H9 (cell line): ENCODE measurements at places on chromosomes 1 and 21.

- no peak for DNase-seq
Observed at GRCh38 chr21:33238146-33238545, 8.4 kb downstream of the IFNAR2 start.

DNA sequence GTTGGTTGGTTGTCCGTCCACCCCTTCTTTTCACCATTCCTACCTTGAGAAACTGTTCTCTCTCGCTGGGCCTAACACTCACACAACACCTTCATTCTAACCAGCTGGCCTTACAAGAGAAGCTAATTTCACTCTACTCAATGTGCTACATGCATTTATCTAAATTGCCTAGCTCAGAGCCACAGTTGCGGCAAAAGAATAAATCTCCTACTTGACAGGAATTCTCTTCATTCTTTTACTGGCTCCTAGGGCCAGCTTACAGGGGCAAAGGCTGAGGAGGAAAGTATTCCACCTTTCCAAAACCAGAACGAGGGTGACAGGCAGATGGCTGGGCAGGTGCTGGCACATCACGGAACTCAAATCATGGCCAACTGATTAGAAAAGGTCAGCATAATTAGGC, 6.5 kb downstream of the F3 start:
- no peak for DNase-seq

GRCh38 chr1:88062650-88063153, 621.4 kb upstream of the PKN2 start:
- DNase-seq, result no peak

DNA sequence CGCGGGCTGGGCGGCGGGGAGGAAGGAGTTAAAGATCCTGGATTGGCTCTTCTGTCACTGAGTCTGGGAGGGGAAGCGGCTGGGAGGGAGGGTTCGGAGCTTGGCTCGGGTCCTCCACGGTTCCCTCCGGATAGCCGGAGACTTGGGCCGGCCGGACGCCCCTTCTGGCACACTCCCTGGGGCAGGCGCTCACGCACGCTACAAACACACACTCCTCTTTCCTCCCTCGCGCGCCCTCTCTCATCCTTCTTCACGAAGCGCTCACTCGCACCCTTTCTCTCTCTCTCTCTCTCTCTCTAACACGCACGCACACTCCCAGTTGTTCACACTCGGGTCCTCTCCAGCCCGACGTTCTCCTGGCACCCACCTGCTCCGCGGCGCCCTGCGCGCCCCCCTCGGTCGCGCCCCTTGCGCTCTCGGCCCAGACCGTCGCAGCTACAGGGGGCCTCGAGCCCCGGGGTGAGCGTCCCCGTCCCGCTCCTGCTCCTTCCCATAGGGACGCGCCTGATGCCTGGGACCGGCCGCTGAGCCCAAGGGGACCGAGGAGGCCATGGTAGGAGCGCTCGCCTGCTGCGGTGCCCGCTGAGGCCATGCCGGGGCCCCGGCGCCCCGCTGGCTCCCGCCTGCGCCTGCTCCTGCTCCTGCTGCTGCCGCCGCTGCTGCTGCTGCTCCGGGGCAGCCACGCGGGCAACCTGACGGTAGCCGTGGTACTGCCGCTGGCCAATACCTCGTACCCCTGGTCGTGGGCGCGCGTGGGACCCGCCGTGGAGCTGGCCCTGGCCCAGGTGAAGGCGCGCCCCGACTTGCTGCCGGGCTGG, at the start of gene NPR1:
TSS of gene NPR1 (plus strand) at position 170 of the 818 bp plus-strand sequence. CDS start at position 591, 421 bp downstream.
- peak; percentile 54 for DNase-seq

DNA sequence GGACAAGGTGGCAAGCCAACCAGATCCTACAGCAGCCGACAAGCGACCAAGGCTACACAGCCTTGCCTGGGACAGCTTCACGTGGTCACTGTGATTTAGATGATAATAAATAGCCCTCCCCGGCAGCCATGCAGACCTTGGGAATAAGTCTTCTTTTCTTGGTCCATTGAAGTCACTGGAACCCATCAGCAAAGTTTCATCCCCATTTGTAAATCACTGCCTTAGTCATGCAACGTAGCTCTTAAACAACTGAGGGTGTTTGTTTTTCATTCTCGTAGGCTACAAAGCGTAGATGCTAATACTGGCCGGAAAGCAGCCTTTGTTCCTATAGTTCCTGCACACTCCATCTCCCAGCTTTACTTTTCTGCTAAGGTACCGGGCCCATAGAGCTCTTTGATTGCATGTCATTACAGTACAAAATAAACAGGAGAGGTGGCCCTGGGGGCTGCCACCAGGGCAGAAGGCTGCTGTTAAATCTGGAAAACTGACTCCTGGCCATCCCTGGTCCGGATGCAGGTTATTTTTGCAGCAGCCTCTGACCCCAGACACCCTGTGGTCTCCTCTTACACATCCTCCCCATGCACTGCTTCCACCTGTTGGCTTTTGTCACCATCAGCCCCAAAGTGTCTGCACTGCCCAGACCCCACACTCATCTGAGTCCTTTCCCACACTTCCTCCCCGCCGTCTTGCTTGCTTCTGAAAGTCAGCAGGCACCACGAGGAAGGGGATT, 105.5 kb downstream of the TOMM20 start:
- no peak for DNase-seq

DNA sequence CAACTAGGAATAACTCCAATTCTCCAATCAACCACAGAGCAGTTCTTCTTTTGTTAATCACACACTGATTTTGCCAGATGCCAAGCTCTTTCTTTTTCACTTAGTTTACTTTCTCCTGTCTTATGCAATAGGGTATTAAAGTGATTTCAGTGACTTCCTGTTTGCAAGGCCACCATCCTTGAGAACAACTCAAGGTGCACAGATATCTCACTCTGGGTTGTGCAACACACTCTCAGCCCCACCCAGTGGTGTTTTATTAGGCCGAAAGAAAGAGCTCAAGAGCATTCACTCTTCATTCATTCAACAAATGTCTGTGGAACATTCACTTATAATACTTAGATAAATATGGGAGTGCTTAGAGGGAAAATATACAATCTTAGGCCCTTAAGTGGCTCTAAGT, 352.5 kb downstream of the ZNF326 start:
- no peak for DNase-seq

GRCh38 chr1:199046618-199047017, 407.8 kb downstream of the PTPRC start:
- no peak for DNase-seq

GRCh38 chr1:64055310-64055709, 148.1 kb upstream of the UBE2U start:
- no peak for DNase-seq

GRCh38 chr1:207049974-207050391, 1.0 kb downstream of the YOD1 start:
- no peak for DNase-seq

DNA sequence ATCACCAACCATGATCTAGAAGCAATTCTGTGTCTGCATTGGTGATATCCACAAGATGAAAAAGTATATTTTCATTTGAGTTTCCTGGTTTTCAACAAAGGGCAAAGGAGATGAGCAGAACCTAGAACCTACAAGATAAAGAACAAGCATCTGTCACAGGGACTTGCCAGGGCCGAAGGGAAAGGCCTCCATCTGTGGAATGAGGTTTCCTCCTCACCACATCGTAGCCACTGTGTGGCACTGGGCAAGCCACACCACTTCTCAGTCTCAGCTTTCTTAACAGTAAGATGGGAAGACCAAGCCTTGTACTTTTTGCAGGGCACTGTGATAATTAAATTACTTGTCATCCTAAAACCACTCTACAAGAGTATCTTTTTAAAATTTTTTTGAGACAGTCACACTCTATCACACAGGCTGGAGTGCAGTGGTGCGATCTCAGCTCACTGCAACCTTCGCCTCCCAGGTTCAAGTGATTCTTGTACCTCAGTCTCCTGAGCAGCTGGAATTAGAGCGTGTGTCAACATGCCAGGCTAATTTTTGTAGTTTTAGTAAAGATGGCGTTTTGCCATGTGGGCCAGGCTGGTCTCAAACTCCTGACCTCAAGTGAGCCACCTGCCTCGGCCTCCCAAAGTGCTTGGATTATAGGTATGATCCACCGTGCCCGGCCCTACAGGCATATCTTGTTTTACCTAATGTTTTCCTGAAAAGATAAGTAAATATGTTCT, 45.8 kb downstream of the ARHGEF11 start:
- DNase-seq, result no peak

DNA sequence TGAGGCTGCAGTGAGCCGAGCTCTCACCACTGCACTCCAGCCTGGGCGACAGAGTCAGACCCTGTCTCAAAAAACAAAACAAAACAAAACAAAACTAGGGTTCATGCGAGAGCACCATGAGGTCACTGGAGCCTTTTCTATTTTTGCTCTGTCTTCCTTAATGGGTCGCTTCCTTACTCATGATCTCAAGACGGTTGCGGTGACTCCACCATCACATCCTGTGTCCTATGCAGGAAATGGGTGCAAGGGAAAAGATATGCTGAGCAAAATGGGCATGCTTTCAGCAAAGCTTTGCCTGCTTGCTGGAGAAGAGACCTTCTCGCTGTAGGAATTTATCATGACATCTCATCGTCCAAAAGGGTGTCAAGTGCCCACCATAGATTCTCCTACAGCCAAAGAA, 36.4 kb downstream of the WNT9A start:
- no peak for DNase-seq

- DNase-seq, result no peak
Observed at GRCh38 chr1:96565546-96565945, 156.0 kb upstream of the PTBP2 start.

DNA sequence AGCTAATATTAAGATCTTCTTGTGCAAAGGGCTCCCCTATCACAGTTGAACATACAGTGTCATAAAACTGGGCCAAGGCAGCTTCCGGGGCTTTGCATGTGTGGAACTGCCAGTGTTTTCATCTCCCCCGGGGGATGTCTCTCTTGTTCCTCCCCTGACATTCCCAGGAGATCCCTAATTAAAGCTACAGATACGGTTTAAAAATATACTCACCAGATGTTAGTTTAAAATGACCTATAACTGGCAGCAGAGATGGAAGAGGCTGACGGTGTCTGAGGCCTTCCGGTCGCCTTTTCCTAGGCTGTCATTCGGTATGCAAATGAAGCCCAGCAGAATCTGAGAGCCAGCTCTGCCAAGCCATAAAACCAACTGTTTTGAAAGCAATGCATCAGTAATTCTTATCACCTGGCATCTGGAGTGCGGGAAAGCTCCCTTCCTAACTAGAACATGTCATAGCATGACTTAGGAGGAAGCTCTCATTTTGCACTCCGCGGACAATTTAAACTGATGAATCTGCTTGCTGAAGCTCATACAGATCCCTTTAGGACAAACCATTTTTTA, 436.5 kb upstream of the VAMP3 start:
- DNase-seq, result no peak

GRCh38 chr1:119002028-119002686, 14.0 kb upstream of the TBX15 start:
- peak; percentile 25 for DNase-seq

GRCh38 chr21:46017148-46017547, 35.6 kb downstream of the COL6A1 start:
- no peak for DNase-seq

DNA sequence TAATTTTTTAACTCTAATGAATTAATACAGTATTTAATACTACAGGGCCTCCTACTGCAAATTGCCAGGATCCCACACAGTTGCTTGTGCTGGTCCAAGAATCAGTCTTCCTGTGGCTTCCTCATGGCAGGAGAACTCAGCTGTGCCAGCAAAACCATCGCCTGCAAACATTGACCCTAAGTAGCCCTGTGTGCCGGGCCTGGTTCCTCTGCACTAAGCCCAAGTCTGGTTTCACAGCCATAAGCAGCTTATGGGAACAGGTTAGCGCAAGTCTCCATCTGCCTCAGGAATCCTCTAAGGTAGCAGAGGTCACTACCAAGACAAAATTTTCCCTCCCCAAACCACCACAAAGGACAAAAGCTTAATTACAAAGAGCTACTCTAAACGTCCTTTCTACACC, 216.6 kb downstream of the PLA2G4A start:
- no peak for DNase-seq

DNA sequence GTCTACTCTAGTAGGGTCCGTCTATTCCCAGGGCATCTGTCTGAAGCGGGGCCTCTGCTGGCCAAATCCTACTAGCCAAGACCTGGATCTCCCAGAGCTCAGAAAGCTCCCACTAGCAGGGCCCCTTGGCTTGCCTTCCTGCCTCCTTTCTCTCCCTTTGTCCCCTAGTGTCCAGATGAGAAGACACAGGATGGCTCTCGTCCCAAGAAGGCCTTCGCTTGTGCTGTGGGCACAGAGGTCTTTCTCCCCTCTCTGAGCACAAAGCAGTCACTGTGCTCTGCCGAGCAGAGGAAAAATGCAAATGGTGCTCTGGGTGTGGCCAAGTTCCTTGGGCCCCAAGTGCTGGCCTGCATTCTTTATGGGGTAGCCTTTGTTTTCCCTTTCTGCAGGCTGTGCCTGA, 13.0 kb upstream of the GPR137B start:
- DNase-seq, result peak; percentile 66

DNA sequence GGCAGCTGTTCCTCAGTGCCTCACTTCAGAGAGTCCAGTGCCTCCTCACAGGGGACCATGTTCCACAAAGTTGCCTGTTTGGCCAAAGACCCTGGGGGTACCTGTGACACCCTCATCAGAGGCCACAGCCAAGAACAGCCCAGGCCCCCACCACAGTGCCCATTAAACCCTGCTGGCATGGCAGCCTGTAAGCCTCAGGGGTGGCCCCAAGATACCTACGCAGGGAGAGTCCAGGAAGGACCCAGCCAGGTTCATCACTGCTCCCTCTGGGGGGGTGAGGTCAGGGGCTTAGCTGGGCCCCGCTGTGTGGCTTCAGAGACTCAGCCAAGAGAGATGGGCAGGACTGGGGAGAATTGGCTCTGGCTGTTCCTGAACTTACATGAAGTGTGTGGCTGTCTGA, 19.1 kb upstream of the PRDM16 start:
- peak; percentile 8 for DNase-seq

DNA sequence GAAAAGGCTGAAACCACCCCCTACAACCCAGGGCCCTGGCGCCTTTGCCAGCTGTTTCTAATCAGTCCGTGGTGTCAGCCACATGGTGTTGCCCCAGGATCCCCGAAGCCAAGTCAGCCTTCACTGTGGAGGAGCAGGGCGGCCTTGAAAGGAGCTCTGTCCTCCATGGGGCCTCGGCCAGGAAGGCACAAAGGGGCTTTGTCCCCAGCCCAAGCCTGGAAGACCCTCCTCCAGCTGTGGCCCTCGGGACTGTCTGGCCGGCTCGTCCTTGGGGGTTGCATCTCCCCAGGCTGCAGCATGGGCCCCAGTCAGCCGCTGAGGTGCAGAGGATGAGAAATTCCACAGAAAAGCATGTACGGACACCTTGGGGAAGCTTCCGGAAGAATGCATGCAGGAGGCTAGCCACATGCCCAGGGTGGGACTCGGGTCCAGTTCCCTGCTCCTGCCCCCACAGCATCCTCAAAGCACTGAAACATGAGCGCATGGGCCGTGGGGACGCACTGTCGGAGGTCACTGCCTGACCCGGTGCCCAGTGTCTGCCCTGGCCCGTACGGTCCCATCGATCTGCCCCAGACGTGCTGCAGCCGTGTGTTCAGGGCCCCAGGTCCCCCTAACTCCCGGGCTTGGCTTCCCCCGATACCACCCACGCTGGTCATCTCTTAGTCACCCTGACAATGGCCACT, 38.6 kb upstream of the POFUT2 start:
- DNase-seq, result no peak

GRCh38 chr1:223249854-223250631, 107.0 kb upstream of the TLR5 start:
- no peak for DNase-seq

GRCh38 chr21:36079010-36079649, 9.3 kb downstream of the CBR1 start:
- no peak for DNase-seq

- no peak for DNase-seq
Observed at GRCh38 chr1:158043232-158043631, 49.8 kb downstream of the KIRREL1 start.
